ENCODE measurements at places on chromosomes 7 and 10.

- DNase-seq, result no peak
Observed at GRCh38 chr7:139271718-139272628, 40.9 kb downstream of the UBN2 start.

DNA sequence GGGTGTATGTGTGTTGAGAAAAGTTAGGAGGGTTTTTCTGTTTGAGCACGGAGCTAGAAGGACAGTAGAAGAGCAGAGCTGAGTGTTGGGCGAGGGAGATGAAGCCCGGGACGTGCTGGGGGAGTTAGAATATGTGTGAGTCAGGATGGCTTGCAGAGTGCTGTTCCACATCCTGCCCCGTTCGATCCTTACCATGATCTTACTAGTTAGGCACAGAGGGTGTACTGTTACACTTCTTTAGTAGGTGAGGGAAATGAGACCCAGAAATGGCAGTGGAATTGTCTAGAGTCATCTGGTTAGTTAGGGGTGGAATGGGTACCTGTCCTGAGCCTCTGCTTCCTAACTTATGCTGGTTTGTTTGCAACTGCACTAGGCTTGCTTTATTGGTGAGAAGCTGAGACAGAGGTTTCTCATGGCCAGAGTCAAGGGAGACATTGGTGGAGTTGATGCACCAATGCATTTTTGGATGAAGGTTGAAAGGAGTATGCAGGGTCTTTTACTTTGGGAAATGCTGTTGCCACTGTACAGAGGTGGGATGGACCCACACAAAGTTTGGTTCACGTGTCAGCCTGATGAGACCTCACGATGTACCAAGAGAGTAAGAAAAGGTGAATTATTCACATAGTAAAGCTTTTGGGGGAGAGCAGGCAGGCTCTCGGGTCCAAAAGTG, 42.4 kb downstream of the CCNY start:
- DNase-seq, result no peak

DNA sequence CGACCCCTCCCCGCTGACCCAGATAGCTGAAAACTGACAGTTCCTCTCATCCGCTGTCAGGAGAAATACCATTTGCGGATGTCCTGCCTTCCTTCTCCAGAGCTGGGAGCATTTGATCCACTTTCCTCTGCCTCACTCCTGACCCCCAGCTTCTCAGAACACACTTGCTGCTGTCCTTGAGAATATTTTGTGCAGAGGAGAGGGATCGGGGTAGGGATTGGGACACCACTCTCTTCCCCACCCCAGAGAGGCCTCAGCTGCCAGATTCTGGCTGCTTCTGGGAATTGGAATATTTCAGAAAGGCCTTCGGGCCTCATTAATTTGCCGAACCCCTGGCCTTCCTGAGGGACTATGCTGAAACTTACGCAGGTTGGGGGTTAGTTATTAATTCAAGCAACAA, 97.0 kb downstream of the C10orf105 start:
- DNase-seq, result no peak

- no peak for DNase-seq
Observed at GRCh38 chr7:99002148-99002826, 124.0 kb downstream of the TRRAP start.

- peak; percentile 79 for DNase-seq
Observed at GRCh38 chr10:15789793-15790525, 70.2 kb upstream of the ITGA8 start.

- DNase-seq, result no peak
Observed at GRCh38 chr7:105003872-105004510, 10.0 kb upstream of the KMT2E start.
